ENCODE measurements at places on chromosomes 1 and 21.

DNA sequence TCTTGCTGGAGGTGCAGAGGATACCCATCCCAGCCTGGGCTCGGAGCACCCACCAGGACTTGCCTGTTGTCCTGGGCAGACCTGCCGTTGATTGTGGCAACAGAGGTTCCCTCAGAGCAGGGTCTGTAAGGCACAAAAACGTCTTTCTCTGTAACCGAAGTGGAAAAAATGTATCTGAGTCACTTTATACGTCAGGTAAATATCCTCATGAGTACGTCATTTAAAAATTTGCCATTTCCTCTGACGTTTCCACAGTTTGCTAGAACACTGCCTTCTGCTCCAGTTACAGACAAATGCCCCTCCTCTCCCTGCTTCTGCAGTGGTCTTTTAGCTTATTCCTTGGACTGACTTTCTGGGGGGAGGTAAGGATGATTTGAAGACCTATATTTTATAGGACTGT, 326.8 kb downstream of the HHAT start:
- DNase-seq = no peak

GRCh38 chr1:40796939-40797667, 13.5 kb downstream of the KCNQ4 start:
- no peak for DNase-seq

GRCh38 chr1:35448344-35448801, 108.8 kb downstream of the KIAA0319L start:
- DNase-seq = no peak

DNA sequence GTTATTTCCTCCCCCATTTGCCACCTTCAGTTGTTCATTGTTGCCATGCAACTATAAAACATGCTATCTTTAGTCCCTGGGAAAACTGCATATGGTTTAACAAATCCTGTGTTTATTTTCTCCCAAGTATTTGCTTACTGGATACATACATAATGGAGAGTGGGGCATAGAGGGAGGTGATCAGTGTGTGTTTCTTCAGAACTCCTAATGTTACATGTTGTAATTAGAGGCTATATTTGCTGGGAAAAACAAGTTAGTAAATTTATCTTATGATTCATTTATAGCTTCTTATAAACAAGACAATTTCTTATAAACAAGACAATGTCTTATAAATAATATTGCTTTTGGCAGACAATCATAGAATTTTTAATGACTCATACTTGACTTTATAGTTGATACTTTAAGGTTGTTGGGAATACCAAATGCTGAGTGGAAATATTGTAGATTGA, 7.3 kb upstream of the GIPC2 start:
- no peak for DNase-seq

- DNase-seq = no peak
These were observed 45.5 kb downstream of the ATP5PF start for GRCh38 chr21:25689226-25689625.

- no peak for DNase-seq
These were observed 1.5 kb downstream of the GPATCH4 start for GRCh38 chr1:156599811-156600210.

DNA sequence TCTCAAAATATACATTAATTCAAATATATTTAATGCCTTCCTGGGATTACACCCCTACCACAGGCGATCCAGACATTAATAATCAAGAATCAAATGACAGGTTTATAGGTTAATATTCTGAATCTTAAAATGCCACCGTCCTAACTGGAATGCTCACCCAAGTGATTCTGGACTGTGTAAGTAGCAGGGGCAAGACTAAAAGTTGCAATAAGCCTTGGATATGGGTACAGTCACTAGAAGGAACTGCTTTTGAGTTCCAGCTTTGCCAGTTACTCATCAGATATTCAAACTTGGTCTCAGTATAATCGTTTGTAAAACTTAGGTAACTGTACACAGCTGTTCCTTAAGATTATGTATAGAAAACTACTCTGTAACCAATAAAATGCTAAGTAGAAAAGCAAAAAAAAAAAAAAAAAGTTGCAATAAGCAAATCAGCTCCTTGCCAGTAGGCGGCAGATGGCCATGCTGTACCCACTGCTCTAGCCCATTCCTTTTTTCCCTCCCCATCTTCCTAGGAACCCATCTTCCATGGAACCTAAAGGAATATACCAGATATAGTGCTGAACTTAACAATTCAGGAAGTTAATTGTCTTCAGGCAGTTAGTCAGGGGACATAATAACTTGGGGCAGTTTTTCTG, 10.5 kb downstream of the RO60 start:
- DNase-seq = no peak

DNA sequence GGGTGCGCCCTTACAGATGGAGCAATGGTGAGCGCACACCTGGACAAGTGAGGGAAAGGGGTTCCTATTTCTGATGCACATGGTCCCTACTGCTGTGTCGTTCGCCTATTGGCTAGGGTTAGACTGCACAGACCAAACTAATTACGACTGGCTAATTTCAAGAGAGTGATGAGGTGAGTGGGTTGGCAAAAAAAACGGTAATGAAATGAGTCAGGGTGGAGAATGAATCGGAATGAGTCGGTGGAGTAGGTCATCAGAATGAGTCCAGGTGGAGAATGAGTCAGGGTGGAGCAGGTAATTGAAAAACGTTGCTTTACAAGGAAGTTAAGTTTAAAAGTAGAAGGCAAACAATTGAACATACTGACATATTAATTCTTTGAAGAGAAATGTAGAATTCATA, 79.8 kb downstream of the WDR4 start:
- no peak for DNase-seq

- no peak for DNase-seq
These were observed 56.4 kb downstream of the DIP2A start for GRCh38 chr21:46515109-46515508.

GRCh38 chr1:113834716-113835115, 22.4 kb upstream of the RSBN1 start:
- DNase-seq = no peak

DNA sequence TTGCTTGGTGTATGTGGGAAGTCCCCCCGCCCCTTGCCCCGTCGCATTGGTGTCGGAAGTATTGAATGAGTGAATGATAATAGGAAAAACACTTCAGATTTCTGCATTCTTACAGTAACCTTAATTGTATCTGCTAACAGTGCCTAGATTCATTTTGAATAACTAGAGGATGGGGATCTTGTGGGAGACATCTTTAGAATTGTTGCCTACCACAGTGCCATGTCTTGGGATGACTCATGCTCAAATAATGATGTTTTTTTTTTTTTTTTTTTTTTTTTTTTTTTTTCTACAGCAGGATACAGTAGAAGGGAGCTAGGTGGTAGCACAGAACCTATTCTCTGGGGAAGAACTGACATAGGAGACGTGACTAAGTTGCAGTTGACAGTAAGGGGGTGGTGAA, 237.9 kb downstream of the USP25 start:
- DNase-seq = no peak

DNA sequence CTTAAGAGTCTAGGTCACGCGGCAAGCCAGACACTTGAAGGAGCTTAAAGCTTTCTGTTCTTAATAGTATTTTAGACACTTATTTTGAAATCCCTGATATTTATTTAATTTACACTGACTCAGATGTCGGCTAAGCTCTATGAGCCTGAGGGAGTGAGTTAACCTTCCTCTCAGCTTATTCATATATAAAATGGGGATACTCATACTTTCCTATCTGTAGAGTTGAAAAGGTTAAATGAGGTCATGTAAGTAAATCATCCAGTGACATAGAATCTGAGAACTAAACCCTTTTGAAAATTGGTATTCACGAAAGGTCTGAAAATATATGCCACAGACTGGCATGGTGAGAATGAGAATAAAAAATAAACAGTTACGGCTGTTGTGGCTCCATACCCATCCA, 1.4 kb upstream of the GPR161 start:
- DNase-seq = no peak

Measured in esophagus squamous epithelium (tissue), 5 donors.